ENCODE measurements at places on chromosomes 4 and X. TPM values are rescaled to one million over a fixed set of nuclear protein-coding genes. Genes with fewer than 3 reads are reported as not detected.

- no peak for DNase-seq
Measured at GRCh38 chrX:18702362-18703195, 4.9 kb upstream of the PPEF1 start.

DNA sequence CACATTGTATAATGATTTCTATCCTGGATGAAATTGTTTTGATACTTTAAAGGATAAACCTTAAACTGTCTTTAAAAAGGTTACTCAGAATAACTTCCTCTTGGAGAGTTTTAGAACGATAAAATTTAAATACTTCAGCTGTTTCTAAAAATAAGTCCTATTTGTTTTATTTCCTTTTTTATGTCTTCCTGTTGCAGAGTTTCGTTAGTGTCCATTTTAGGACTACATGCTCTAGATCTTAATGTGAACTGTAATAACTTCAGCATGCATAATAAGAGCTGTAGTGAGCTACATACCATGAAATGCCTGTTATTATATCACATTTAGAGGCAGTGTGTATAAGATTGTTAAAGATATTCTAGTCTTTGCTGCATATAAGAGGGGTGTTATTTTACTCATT is 14.6 kb downstream of the ATP10D start:
- DNase-seq: no peak

GRCh38 chr4:145773581-145774234 is 93.8 kb downstream of the C4orf51 start:
- DNase-seq: no peak

GRCh38 chr4:40327340-40327739 is 7.8 kb upstream of the CHRNA9 start:
- no peak for DNase-seq

Gene DCAF12L2
- 0.27 TPM for total RNA-seq

Gene NAP1L3
- 12.9 TPM for total RNA-seq

GRCh38 chrX:54411732-54412131 is 28.5 kb upstream of the TSR2 start:
- DNase-seq: no peak

DNA sequence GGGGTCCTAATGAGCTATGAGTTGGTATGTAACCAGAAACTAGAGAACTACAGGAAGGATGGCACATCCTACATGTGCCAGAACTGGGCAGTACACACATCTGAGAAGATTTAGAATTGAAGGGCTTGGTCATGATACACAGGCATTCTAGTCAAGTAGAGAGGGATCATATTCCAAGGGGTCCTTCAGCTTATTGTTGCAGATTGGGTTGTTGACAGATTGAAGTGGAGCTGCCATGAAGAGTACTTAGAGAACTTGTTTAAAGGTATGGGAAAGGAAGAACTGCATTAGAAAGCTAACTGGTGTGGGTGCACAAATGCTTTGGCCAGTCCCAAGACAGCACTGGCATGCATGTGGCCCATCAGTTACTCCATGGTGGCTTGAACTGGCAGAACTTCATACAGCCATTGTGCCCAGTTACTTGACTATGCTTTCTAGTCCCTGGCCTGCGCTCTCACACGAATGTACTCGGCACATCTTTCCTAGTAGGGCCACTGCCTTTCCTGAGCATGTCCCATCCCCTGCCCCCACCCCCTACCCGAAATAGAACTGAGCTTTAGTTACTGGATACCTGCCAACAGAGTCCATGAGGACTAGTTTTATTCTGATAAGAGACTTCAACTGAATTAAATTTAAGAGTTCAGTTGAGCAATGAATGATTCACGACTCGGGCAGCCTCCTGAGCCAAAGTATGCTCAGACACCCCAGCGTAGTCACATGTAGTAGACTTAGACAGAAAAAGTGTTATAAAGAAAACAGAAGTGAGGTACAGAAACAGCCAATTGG is 64.0 kb downstream of the CCNG2 start:
- DNase-seq: peak; percentile 63

Measured in aorta (tissue), 5 donors.